ENCODE measurements at places on chromosomes 6 and 20.

DNA sequence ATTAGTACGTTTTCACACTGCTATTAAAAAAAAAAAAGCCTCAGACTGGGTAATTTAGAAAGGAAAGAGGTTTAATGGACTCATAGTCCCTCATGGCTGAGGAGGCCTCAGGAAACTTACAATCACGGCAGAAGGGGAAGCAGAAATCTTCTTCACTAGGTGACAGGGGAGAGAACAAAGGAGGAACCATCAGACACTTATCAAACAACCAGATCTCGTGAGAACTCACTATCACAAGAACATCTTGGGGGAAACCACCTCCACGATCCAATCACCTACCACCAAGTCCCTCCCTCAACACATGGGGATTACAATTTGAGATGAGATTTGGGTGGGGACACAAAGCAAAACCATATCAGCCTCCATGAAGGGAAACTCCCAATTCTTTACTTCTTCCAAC lies 85.2 kb upstream of the MAFB start:
- no peak for DNase-seq

- no peak for DNase-seq
These were observed 915.0 kb downstream of the KIF16B start for GRCh38 chr20:15658295-15658694.

- DNase-seq: peak; percentile 1
These were observed 654.5 kb upstream of the PTCHD4 start for GRCh38 chr6:48765352-48765961.

DNA sequence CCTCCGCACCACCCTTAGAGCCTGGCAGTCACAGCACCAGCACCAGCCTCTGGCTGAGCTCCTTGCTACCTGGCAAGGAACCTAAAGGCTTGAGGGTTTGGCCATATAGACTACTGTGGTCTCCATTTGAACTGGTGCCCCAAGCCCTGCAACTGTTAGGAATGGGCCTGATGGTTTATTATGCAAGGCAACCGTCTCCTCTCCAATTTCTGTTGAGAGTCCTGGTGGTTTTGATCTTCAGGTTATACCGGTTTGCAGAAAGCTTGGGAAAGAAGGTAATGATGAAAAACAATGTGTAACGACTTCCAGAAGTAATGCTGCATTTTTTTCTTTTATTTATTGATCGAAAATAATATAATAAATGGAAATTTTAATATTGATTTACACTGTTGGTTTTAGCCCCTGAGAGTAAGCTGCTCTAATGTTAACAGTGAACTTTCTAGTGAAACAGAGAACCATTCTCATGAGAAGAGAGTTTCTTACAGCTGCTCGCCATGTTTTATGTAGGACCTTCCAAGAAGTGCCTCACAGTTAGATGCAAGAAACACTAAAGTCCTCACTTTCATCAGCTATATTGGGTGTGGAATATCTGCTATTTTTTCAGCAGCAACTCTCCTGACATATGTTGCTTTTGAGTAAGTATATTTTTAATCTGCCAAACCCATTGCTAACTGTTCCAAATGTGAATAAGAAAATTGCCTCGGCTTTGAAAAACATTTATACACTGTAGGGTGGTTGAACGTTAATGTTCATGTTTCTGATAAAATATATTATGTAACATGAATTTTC lies 112.8 kb downstream of the ADGRG6 start:
- DNase-seq: no peak

DNA sequence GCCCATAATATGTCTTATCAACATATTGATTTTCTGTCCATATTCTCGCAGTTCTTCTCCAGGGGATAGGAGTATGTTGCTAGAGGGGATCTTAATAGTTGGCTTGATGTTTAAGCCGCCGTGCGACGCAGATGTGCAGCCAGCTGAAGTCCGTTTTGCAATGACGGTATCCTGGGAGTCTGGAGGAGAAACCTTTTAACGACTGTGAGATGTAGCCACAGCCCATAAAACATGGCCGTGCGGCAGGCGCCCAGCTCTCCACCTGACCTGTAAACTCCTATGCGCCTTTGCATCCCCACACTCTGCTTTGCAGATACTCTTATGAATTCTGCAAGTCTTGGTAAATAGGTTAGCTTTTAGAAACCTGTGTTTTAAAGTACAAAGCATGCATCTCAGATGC lies 36.9 kb downstream of the BMP6 start:
- DNase-seq: no peak

GRCh38 chr6:1436334-1437306 lies 47.2 kb downstream of the FOXF2 start:
- DNase-seq: peak; percentile 42

DNA sequence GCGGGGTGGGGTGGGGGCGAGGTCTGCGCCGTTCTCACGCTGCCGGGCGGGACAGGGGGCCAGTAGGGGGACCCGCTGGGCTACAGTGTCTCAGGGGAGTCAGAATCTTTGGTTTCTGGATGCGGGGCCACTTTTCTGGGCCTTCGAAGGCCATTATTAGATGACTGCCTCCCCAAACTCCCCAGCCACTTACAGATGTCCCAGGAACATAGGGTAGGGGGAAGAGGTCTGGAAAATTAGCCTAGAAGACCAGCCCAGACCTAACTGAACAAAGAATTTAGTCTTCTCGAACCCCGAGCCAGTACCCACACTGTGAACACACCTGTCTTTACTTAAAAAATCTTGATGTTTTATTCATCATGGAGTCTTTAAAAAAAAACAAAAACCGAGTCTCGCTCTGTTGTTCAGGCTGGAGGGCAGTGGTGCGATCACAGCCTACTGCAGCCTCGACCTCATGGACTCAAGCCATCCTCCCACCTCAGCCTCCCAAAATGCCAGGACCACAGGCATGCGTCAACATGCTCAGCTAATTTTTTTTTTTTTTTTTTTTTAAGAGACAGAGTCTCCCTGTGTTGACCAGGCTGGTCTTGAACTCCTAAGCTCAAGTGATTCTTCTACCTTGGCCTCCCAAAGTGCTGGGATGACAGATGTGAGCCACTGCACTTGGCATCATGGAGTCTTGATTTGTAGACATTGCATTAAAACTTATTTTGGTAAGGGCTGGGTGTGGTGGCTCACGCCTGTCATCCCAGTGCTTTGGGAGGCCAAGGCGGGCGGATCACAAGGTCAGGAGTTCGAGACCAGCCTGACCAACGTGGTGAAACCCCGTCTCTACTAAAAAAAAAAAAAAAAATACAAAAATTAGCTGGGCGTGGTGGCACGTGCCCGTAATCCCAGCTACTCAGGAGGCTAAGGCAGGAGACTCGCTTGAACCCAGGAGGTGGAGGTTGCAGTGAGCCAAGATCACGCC lies 3.3 kb upstream of the SLC29A1 start:
- DNase-seq: no peak

DNA sequence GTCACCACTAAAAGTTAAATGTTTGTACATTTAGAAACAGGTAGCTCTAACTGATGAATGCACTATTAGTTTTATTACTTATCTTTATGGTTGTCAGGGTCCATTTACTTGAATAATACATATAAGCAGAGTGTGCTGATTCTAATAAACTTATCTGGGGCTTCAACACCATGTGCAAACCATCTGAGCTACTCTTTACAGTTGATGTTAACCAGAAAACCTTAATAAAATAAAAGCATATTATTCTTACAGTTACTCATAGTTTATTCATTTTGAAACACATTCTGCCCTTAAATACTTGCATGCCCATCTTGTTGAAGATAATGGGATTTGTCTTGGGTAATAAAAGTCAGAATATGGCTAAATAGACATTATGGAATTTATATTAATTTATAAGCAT lies 1042.2 kb downstream of the EPHA7 start:
- DNase-seq: no peak
